CD8-positive, alpha-beta memory T cell (primary cell): ENCODE measurements at places on chromosomes 12 and 14. TPM values are rescaled to one million over a fixed set of nuclear protein-coding genes. Genes with fewer than 3 reads are reported as not detected.

DNA sequence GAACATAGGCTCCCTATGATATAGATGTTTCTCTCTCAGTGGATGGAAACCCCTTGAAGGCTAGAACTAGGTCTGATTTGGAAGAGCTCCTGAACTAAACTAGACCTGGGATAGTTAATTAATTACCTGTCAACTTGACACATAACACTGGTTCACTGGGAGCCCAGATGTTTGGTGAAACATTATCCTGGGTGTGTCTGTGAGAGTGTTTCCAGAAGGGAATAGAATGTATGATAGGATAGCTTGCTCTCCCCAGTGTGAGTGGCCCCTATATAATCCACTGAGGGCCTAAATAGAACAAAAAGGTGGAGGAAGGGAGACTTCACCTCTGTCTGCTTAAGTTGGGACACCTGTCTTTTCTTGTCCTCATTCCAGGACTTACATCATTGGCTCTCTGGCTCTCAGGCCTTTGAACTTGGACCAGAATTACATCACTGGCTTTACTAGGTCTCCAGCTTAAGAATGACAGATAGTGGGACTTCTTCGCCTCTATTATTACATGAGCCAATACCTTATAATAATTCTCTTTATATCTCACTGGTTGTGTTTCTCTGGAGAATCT is 194.1 kb downstream of the KTN1 start:
- no peaks in the 10 kb centered on the region for H3K27me3 ChIP-seq
- no peaks in the 10 kb centered on the region for H3K4me1 ChIP-seq
- no peak overlapping the region for H3K27ac ChIP-seq
- H3K36me3 ChIP-seq, result no peaks in the 10 kb centered on the region
- H3K4me3 ChIP-seq, result no peak overlapping the region
- no peak for DNase-seq

- no peaks in the 10 kb centered on the region for H3K36me3 ChIP-seq
- H3K27ac ChIP-seq, result peak overlapping the region; percentile 80
- H3K4me3 ChIP-seq, result peak overlapping the region; percentile 88
Observed at GRCh38 chr12:132489078-132489601, 811 bp upstream of the FBRSL1 start.

GRCh38 chr12:13339538-13339937 is 143.0 kb downstream of the EMP1 start:
- DNase-seq, result no peak
- no peak overlapping the region for H3K4me3 ChIP-seq
- H3K27ac ChIP-seq, result no peak overlapping the region

DNA sequence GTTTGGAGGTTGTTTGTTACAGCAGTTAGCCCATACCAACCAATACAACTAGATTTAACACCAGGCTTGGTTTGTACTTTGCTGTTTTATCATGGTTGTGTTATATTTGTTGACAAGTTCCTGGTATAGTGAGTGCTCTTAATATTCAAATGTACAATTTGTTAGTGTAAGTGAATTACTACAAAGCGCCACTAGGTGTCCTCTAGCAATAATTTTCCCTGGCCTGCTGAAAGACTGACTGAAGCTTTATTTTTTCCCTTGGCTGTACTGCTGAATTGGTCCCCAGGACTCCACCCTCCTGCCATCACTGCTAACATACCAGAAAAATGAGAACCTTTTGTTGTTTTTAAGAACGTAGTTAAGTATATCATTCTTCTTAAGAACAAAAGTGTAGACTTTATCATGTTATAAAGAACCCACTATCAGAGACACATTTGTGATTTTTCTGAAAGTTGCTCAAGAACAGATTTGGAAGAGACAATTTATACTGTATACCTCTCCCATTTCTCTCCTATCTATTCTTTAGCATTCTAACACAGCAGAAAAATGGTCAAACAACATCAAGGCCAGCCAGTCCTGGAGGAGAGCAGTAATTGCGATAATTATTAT is 75.3 kb upstream of the FAR2 start:
- H3K27me3 ChIP-seq, result no peaks in the 10 kb centered on the region
- H3K4me1 ChIP-seq, result no peaks in the 10 kb centered on the region
- no peak overlapping the region for H3K4me3 ChIP-seq
- H3K36me3 ChIP-seq, result no peaks in the 10 kb centered on the region

GRCh38 chr12:80469681-80470080 is 25.6 kb downstream of the PTPRQ start:
- no peak overlapping the region for H3K27ac ChIP-seq
- no peaks in the 10 kb centered on the region for H3K27me3 ChIP-seq
- H3K36me3 ChIP-seq, result no peaks in the 10 kb centered on the region
- H3K4me3 ChIP-seq, result no peak overlapping the region

DNA sequence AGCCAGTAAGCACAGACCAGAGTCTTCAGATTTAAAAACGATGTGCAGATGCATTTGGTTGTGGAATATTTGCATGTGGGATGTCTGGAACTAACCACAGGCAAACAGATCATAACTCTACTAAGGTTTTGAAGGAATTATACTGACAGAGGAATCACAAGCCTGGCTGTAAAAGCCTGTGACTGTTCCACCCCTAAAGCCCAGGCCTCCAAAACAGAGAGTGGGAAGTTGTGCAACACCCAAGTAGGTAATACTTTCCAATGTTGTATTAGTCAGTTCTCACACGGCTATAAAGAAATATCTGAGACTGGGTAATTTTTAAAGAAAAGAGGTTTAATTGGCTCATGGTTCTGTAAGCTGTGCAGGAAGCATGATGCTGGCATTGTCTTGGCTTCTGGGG is 68.1 kb upstream of the DCD start:
- no peak overlapping the region for H3K4me3 ChIP-seq
- H3K27ac ChIP-seq, result no peak overlapping the region
- H3K4me1 ChIP-seq, result no peaks in the 10 kb centered on the region
- DNase-seq, result no peak
- no peaks in the 10 kb centered on the region for H3K27me3 ChIP-seq

- H3K27me3 ChIP-seq, result no peaks in the 10 kb centered on the region
- no peak overlapping the region for H3K27ac ChIP-seq
- no peaks in the 10 kb centered on the region for H3K36me3 ChIP-seq
- no peak for DNase-seq
- no peak overlapping the region for H3K4me3 ChIP-seq
Observed at GRCh38 chr14:63565448-63565847, 22.3 kb upstream of the PPP2R5E start.

DNA sequence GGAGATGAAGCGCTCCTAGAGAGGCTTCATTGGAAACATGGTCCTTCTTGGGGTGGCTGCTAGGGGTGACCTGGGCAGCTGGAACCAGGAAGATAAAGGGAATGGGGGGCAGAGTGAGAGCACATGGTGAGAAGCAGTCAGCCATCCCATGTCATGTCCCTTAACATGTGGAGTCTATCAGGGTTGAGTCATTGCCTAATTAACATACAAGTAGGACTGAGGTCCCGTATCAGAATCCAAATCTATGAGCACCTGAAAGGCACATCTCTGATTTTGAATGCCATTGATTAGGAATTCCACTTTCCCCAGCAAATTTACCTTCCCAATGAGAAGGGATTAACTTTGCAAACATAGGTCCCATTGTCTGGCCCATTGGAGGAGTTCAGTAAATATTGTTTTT is 20.3 kb upstream of the PPP1R1A start:
- no peaks in the 10 kb centered on the region for H3K36me3 ChIP-seq
- H3K27me3 ChIP-seq, result no peaks in the 10 kb centered on the region
- no peak for DNase-seq
- H3K4me3 ChIP-seq, result no peak overlapping the region
- no peaks in the 10 kb centered on the region for H3K4me1 ChIP-seq
- H3K27ac ChIP-seq, result no peak overlapping the region

DNA sequence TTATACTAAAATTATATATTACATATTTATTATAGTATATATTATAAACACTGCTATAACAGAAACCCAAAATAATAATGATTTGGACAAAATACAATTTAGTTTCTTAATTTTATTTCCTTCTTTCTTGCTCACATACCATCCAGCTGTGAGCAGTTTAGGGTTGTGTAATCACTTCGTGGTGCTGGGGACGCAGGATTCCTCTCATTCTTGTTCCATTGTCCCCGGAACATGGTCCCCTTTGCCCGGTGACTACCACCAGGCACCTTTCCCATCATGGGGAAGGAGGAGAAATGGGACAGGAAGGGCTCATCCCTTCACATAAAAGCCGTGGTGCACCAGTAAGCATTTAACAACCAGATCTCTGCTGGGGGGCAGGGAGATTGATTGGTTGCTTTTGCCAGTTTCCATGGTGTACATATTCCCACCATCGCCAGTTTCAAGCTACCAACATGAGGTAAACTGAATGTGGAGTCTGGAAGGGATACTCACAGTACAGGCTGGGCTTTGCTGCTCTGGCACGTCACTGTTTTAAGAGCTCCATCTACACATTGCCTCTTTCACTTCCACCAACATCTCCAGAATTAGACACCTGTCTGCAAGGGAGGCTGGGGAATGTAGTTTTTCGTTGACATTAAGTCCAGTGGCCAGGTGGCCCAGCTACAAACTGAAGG is 191.5 kb downstream of the TMEM132C start:
- H3K4me3 ChIP-seq, result no peak overlapping the region
- no peaks in the 10 kb centered on the region for H3K27me3 ChIP-seq

GRCh38 chr12:93979189-93979588 is 169.2 kb upstream of the PLXNC1 start:
- no peaks in the 10 kb centered on the region for H3K4me1 ChIP-seq
- H3K27me3 ChIP-seq, result no peaks in the 10 kb centered on the region
- no peak for DNase-seq

DNA sequence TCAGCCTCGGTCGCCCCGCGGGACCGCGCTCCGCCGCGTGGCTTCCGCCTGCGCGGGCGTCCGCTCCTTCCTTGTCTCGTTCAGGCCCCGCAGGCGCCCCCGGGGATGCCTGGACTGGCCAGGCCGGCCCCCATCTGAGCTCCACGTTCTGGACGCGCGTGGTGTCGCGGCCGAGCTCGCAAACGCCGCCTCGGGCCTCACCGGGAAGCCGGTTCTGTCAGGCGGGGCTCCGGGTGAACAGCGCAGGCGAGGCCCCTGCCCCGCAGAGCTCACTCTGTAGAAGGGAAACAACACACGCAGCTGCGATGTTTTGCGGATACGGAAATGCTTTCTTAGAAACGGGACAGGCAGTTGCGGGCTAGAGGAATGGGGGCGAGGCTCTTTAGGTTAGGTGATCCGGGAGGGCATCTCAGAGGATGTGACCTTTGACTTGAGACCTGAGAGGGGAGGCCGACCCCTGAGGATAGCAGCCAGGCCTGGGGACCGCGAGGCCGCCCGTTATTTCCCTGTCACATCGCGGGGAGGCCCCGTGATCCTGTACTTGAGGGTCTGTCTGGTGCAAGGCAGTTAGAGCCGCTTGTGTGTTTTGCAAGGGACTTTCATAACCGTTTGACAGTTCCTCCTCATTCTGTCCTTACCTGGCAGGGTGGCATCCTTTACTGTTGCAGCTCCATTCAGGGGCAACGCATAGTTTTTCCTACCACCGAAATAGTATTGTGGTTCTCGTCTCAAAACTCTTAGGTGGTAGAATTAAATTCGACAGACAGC is 584 bp downstream of the VRK1 start:
- H3K4me1 ChIP-seq, result peaks cover 8% of the 10 kb centered on the region
- H3K27me3 ChIP-seq, result no peaks in the 10 kb centered on the region
- peak; percentile 61 for DNase-seq
- no peaks in the 10 kb centered on the region for H3K36me3 ChIP-seq
- peak overlapping the region; percentile 51 for H3K27ac ChIP-seq

DNA sequence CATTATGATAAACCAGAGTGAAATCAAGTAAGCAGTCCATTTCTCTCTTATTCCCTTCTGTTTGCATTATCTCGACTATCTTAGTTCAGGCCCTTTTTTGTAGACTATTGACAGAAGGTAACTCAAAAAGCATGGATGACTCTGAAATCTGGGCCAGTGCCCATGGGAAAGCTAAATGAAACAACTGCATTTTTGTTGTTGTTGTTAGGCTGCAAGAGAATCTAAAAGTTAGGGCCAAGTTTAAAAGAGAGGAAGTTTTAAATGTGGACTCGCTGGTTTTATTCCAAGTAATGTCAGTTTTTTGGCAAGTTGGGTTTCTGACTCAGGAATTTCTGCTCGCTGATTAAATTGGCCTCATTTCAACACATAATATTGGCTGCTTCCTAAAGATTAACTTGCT is 201.1 kb downstream of the PIK3C2G start:
- H3K36me3 ChIP-seq, result no peaks in the 10 kb centered on the region
- H3K27ac ChIP-seq, result no peak overlapping the region
- H3K4me3 ChIP-seq, result no peak overlapping the region
- no peaks in the 10 kb centered on the region for H3K27me3 ChIP-seq
- no peaks in the 10 kb centered on the region for H3K4me1 ChIP-seq

DNA sequence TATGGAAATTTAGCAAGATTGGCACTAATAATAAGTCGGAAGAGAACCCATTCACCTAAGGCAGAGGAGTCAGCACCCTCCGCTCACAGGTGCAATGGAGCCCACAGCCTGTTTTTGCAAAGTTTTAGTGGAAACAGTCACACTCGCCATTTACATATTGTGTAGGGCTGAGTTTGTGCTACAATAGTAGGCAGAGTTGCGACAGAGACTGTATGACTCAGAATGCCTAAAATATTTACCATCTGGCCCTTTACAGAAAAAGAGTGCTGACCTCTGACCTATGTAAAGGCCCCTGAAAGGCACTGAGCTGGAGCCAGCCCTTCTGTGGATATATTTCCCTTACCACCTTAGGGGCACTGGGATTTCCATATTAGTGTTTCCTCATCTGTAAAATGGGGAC is 79.0 kb downstream of the PRIMA1 start:
- H3K27ac ChIP-seq, result no peak overlapping the region
- no peaks in the 10 kb centered on the region for H3K4me1 ChIP-seq
- H3K36me3 ChIP-seq, result no peaks in the 10 kb centered on the region
- no peak overlapping the region for H3K4me3 ChIP-seq
- H3K27me3 ChIP-seq, result no peaks in the 10 kb centered on the region

DNA sequence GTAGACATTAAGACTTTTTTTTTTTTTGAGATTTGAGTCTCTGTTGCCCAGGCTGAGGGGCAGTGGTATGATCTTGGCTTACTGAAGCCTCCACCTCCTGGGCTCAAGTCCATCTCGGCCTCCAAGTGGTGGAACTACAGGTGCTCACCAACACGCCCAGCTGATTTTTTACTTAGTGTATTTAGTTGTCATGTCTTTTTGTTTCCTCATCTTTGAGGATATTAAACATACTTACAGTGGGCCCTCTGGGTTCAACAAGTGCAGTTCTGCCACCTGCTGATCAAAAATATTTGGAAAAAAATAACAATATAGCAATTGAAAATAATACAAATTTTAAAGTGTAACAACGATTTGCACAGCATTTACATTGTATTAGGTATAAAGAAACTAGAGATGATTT is 4.4 kb upstream of the B4GALNT1 start:
- H3K27me3 ChIP-seq, result peaks cover under 1% of the 10 kb centered on the region
- DNase-seq, result no peak
- H3K27ac ChIP-seq, result no peak overlapping the region
- H3K36me3 ChIP-seq, result no peaks in the 10 kb centered on the region

PPP1R1A gene
- not detected for polyA plus RNA-seq

VRTN gene
- polyA plus RNA-seq, result not detected

KRT74 gene
- polyA plus RNA-seq, result not detected

TSPAN8 gene
- not detected for polyA plus RNA-seq

SNAPC1 gene
- 4.8 TPM for polyA plus RNA-seq

ADAMTS20 gene
- polyA plus RNA-seq, result not detected

HOXC10 gene
- not detected for polyA plus RNA-seq

CHGA gene
- not detected for polyA plus RNA-seq

NR1H4 gene
- not detected for polyA plus RNA-seq
